Adrenal gland (tissue), 19 donors: ENCODE measurements at places on chromosomes 1 and 21. TPM values are rescaled to one million over a fixed set of nuclear protein-coding genes. Genes with fewer than 3 reads are reported as not detected.

Gene ADAM30
- polyA plus RNA-seq = not detected

Gene CDCA8
- 0.64 TPM for polyA plus RNA-seq

Gene AMY1A
- not detected for polyA plus RNA-seq

Gene CA6
- polyA plus RNA-seq = not detected

Gene FAM177B
- 1.4 TPM for polyA plus RNA-seq

Gene C1QTNF12
- polyA plus RNA-seq = not detected

Gene S100PBP
- 14.0 TPM for polyA plus RNA-seq

Gene KRTAP19-3
- not detected for polyA plus RNA-seq

Gene HTR6
- polyA plus RNA-seq = not detected

Gene RHBDL2
- polyA plus RNA-seq = 0.24 TPM
